ENCODE measurements at places on chromosomes 13 and 19. TPM values are rescaled to one million over a fixed set of nuclear protein-coding genes. Genes with fewer than 3 reads are reported as not detected.

ZNF665 gene
- total RNA-seq = 3.0 TPM

SIGLEC8 gene
- total RNA-seq = not detected

DNA sequence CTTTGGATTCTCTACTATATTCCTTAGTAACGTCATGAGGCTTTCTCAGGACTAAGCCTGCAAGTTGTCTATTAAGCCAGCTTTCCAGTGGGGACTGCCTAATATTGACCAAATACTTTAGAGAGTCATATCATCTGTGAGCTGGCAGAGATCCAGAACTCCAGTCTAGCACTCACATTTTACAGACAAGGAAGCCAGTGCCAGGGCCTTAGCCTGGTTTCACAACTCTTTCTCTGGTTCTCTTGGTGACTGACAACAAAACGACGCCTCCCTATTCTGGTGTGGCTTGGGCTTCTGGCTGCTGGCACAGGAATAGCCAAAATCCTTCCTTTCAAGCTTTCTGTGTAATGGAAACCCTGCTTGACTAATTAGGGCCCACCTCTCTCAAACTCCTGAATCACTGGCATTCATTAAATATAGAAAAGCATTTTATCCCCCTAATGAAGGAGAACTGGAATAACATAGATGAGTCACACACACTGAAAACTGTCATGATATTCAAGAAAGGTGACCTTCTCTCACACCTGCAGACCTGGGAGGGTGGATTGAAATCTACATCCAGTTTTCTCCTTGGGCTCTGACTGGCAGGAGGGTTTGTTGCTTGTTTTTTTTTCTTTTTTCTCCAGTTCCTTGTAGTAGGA is 75.2 kb upstream of the UBL3 start:
- DNase-seq = peak; percentile 78
- H3K4me1 ChIP-seq = peaks cover 24% of the 10 kb centered on the region
- no peak overlapping the region for H3K27ac ChIP-seq
- no peak overlapping the region for H3K4me3 ChIP-seq
- no peaks in the 10 kb centered on the region for H3K36me3 ChIP-seq

- H3K27me3 ChIP-seq = no peaks in the 10 kb centered on the region
- no peaks in the 10 kb centered on the region for H3K36me3 ChIP-seq
- no peak overlapping the region for H3K4me3 ChIP-seq
Observed at GRCh38 chr13:51786425-51787265, 17.3 kb downstream of the DHRS12 start.

ATCAY gene
- 0.36 TPM for total RNA-seq

MUC16 gene
- not detected for total RNA-seq

- H3K27me3 ChIP-seq = no peaks in the 10 kb centered on the region
- H3K36me3 ChIP-seq = peaks cover 38% of the 10 kb centered on the region
- H3K27ac ChIP-seq = no peak overlapping the region
- no peak for DNase-seq
- peaks cover 2% of the 10 kb centered on the region for H3K4me1 ChIP-seq
Observed at GRCh38 chr19:2847507-2847906, 6.2 kb downstream of the ZNF555 start.

DNA sequence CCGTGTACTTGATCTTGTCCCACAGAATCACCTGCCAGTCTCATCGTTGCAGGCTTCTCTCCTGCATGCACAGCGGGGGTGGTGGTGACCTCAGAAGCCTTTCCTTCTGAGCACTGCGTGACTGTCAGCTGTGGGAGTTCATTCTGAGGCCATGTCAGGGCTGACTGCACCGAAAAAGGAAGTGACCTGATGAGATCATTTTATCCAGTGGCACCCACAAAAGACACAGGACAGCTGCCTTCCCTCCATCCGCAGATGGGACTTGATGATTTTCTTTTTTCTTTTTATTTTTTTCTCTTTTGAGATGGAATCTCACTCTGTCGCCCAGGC is 89.7 kb downstream of the RAB20 start:
- H3K36me3 ChIP-seq = peaks cover 87% of the 10 kb centered on the region
- no peak overlapping the region for H3K4me3 ChIP-seq
- no peaks in the 10 kb centered on the region for H3K4me1 ChIP-seq
- no peak overlapping the region for H3K27ac ChIP-seq

DNA sequence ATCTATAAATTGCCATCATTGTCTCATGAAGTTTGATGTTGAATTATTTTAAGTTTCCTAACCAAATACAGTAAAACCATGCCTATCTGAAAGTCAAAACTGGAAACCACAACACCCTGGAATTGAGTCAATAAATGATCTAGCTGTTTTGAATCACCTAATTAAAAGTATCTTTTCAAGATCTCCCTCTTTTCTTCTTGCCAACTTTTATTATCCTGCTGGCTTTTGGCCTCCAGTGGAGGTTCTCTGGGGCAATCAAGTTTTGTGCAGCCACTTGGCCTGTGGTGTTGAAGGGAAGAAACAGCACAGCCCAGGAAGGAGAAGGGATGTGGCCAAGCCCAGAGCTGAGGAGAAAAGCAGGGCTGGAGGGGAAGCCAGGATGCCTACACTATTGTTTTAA is 255.4 kb downstream of the COG6 start:
- no peak overlapping the region for H3K27ac ChIP-seq
- H3K36me3 ChIP-seq = no peaks in the 10 kb centered on the region
- no peak for DNase-seq
- H3K27me3 ChIP-seq = peaks cover 1% of the 10 kb centered on the region
- H3K4me3 ChIP-seq = no peak overlapping the region

- H3K27me3 ChIP-seq = peaks cover 4% of the 10 kb centered on the region
- no peaks in the 10 kb centered on the region for H3K36me3 ChIP-seq
- H3K4me1 ChIP-seq = no peaks in the 10 kb centered on the region
- H3K4me3 ChIP-seq = no peak overlapping the region
- H3K27ac ChIP-seq = no peak overlapping the region
- DNase-seq = no peak
Observed at GRCh38 chr19:29519146-29519545, 6.6 kb upstream of the VSTM2B start.

Data from IMR-90 (cell line).